Stimulated activated CD8-positive, alpha-beta memory T cell treated with anti-CD3 and anti-CD28 coated beads, Interleukin-15, amount 100 ng/mL, for 24 hours (primary cell): ENCODE measurements at places on chromosomes 7 and 10.

GRCh38 chr7:19932549-19933249 is 159.3 kb upstream of the TMEM196 start:
- DNase-seq = no peak

- DNase-seq = no peak
Measured at GRCh38 chr10:29583674-29584073, 51.1 kb downstream of the SVIL start.

GRCh38 chr10:116311706-116312490 is 12.3 kb upstream of the CCDC172 start:
- DNase-seq = no peak

GRCh38 chr10:84846658-84847316 is 518.4 kb downstream of the CCSER2 start:
- DNase-seq = no peak

GRCh38 chr10:111297351-111297848 is 220.6 kb downstream of the ADRA2A start:
- DNase-seq = no peak

GRCh38 chr7:158324397-158325360 is 262.9 kb downstream of the PTPRN2 start:
- no peak for DNase-seq

DNA sequence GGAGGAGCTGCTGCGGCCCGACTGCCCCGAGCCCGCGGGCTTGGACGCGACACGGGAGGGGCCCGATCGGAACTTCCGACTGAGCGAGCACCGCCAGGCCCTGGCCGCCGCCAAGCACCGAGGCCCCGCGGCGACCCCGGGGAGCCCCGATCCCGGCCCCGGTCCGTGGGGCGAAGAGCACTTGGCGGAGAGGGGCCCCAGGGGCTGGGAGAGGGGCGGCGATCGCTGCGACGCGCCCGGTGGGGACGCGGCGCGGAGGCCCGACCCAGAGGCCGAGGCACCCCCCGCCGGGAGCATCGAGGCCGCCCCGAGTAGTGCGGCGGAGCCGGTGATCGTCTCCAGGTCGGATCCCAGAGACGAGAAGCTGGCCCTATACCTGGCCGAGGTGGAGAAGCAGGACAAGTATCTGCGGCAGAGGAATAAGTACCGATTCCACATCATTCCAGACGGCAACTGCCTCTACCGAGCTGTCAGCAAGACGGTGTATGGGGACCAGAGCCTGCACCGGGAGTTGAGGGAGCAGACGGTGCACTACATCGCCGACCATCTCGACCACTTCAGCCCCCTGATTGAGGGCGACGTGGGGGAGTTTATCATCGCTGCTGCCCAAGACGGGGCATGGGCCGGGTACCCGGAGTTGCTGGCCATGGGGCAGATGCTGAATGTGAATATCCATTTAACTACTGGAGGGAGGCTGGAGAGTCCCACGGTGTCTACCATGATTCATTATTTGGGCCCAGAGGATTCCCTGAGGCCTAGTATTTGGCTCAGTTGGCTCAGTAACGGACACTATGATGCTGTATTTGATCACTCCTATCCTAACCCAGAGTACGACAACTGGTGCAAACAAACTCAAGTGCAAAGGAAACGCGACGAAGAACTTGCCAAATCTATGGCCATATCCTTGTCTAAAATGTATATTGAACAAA is 1.4 kb downstream of the OTUD1 start:
- DNase-seq = peak; percentile 14

- no peak for DNase-seq
Measured at GRCh38 chr10:93911866-93912265, 18.1 kb downstream of the SLC35G1 start.

- DNase-seq = no peak
Measured at GRCh38 chr10:13536674-13537366, 8.0 kb upstream of the BEND7 start.

DNA sequence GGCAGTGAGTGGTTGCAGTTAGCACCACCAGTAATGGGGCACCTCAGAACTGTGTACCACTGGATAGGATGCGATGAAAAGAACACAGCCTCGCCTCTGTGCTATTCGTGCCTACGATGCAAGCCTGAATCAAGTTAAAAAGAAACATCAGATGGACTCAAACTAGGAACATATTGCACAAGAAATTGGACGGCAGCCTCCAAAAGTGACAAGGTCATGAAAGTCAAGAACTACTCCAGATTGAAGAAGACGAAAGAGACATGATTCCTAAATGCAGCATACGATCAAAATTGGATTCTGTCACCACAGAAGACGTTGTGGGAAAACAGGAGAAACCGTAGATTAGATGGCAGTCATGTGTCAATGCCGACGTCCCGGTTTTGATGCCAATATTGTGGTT is 648.1 kb upstream of the FOXK1 start:
- DNase-seq = no peak

GRCh38 chr10:47024046-47024322 is 112.8 kb downstream of the PTPN20 start:
- DNase-seq = no peak

GRCh38 chr7:159078193-159078910 is 66.3 kb downstream of the VIPR2 start:
- no peak for DNase-seq

DNA sequence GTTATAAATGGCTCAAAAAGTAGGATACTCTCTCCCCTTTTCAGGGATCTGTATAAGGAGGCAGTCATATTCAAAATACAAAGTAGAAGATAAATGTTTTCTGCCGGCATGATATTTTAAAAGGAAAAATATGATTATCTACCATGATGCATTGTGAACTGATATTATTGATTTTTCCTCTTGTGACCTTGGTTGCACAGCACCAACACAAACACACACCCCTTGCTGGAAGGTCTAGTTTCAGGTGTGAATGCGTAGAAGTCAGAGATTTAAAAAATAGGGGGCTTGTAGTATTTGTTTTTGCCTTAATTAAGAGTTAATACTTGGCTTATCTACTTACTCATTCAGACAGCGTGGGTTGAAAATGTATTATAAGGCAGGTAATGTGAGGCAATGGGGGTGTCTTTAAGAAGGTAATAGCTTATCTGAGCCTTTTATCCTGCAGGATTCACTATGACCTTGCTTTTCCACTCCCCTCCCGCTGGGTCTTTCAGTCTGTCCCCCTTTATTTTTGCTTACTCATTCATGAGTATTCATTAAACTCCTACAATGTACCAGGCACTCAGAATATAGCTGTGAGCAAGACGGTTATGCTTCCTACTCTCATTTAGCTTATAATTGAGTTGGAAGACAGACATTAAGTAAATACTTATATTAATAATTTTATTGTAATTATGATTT is 390.6 kb downstream of the SDK1 start:
- no peak for DNase-seq

GRCh38 chr10:117351558-117351957 is 23.7 kb downstream of the PDZD8 start:
- DNase-seq = no peak

DNA sequence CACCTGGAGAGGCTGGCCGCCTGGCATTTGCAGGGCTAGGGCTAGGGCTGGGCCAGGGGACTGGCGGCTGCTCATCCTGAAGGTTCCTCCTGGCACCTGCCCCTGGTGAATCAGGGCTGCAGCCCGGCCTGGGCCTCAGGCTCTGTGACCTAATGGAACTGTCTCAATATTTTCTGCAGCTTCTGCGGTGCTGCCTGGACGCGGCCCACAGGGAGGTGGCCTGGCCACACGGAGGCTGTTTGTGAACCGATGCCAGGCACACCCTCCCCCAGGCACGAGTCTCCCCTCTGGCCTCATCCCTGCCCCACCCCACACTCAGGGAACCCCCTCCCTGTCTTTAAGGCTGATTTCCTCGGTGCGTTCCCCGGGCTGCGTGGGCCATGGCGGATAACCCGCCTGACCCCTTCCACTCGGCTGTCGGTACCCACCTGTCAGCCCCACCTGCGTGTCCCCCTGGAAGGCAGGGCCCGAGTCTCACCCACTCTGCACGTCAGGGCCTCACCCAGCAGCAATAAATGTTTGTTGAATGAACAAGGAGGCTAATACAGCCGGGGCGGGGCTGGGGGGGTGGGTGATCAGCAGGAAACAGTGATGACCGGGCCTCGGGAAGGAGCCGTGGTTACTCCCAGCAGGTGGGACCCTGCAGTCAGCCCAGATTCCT is 54.5 kb upstream of the DNAJB6 start:
- no peak for DNase-seq

- DNase-seq = no peak
Measured at GRCh38 chr7:111393011-111393754, 169.1 kb downstream of the IMMP2L start.

DNA sequence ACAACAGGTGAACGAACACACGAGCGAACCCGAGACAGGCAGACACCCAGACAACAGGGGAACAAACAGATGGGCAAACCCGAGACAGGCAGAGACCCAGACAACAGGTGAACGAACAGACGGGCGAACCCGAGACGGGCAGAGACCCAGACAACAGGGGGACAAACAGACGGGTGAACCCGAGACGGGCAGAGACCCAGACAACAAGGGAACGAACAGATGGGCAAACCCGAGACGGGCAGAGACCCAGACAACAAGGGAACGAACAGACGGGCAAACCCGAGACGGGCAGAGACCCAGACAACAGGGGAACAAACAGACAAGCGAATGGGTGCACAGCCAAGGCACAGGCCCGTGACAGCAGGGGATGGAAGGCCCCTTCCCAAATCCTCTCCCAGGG is 264.7 kb downstream of the ELFN1 start:
- DNase-seq = no peak

GRCh38 chr10:58373442-58373827 is 11.8 kb upstream of the TFAM start:
- no peak for DNase-seq

GRCh38 chr10:88895250-88895649 is 15.2 kb downstream of the STAMBPL1 start:
- no peak for DNase-seq
